ENCODE measurements at places on chromosomes 1 and 21.

DNA sequence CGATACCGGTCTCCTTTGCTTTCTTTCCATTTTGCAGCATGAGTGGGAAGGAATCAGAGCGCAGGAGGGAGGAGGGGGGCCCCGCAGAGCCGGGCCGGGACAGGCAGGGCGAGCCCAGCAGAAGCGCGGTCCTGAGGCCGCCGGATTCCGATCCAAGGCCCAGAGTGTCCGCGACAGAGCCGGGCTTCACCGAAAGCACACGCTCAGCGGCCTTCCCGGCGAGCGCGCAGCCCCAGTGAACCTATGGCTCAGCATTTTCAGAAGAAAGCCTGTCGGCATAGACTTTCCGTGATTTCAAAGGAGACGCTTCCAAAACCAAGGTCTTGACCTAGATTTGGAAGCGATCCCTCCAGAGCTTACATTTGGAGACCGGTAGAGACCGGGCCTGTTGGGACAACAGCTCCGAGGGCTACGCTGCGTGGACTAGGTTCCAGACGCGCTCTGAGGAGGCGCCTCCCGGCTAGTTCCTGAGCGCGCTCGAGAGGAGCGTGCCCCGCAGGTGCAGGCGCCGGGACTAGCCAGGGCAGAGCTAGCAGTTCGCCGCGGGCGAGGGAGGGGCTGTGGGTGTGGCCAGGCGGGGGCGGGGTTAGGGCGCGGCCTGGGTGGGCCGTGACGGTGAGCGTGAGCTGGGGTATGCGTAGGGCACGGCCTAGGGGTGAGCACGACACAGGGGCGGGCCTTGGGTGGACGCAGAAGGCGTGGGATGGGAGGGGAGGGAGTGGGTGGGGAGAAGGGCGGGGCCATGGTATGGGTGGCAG, 27.8 kb upstream of the PRSS38 start:
- DNase-seq: peak; percentile 95

GRCh38 chr1:23029337-23029736, 10.1 kb downstream of the KDM1A start:
- no peak for DNase-seq

GRCh38 chr1:226092965-226093364, 30.4 kb downstream of the H3-3A start:
- DNase-seq: no peak

GRCh38 chr1:222331765-222332164, 216.1 kb downstream of the HHIPL2 start:
- no peak for DNase-seq

- DNase-seq: no peak
Observed at GRCh38 chr1:33727310-33727709, 136.6 kb upstream of the HMGB4 start.

- DNase-seq: no peak
Observed at GRCh38 chr1:36658838-36659237, 176.1 kb upstream of the CSF3R start.

- DNase-seq: no peak
Observed at GRCh38 chr21:15539376-15539775, 190.4 kb upstream of the USP25 start.

DNA sequence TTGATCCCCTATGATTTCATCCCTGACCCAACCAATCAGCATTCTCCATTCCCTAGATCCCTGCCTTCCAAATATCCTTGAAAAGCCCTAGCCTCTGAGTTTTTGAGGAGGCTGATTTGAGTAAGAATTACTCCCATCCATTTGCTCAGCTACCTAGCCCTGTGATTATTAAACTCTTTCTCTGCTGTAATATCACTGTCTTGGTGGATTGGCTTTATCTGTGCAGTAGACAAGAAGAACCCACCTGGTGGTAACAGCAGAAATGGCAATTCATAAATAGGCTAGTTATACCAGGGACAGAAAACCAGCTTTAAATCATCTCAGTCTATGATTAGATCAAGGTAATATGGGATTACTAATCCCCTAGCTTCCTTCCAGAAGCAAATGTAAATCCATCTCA, 13.0 kb downstream of the IL20 start:
- DNase-seq: no peak

GRCh38 chr1:108142773-108143394, 57.3 kb downstream of the SLC25A24 start:
- no peak for DNase-seq

GRCh38 chr21:31730712-31731055, 1.2 kb downstream of the SCAF4 start:
- DNase-seq: no peak

DNA sequence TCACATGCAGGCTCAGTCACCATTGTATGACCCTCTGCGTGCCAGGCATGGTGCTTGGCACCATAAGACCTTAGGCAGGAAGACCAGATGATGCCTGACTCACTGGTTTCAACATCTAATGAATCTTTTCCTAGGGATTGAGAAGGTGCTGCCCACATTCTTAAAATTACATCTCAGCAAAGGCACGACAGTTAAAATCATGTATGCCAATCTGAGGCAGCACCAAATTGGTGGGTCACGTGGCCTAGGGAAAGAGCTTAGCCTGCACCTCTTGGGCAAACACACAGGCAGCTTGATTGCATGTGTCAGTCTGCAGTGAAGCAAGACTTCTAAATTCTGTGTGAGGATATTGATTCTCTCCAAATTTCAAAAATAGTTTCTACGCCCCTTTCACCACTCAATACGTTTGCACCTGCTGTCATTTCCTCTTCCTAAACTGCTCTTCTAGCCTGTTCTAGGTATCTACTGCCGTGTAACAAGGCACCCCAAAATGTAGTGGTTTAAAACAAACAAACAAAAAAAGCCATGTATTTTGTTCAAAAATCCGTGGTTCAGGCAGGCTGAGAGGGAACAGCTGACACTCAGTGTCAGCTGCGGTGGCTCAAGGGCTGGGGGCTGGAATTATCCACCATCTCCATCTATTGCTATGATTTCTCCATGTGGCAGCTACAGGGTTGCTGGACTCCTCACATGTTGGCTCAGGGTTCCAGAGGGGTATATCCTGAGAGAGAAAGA, 160.2 kb upstream of the FGGY start:
- no peak for DNase-seq

DNA sequence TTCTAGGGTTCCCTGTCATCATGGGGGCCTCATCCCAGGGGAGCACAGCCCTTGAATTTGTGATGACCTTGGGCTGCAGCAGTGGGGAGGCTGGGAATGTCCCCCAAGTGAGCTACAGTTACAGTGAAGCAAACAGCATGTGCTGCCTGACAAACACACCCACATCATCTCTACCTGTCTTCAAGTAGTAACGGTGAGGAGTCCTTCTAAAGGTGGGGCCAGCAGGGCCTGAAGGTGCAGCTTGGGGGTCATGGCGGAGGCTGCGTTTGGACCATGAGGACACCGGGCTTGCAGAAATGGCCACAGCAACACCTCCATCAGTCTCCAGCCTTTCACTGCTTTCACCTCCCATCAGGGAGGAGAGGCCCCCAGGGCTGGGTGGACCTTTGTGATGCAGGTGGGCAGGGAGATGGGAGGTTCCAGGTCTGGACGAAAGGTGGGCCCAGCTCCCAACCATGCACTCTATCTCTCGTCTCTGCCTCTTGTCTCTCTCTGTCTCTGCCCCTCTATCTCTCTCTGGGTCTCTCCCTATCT, 55.7 kb downstream of the WNT9A start:
- no peak for DNase-seq

- no peak for DNase-seq
Observed at GRCh38 chr1:116722016-116722838, 32.0 kb upstream of the CD2 start.

DNA sequence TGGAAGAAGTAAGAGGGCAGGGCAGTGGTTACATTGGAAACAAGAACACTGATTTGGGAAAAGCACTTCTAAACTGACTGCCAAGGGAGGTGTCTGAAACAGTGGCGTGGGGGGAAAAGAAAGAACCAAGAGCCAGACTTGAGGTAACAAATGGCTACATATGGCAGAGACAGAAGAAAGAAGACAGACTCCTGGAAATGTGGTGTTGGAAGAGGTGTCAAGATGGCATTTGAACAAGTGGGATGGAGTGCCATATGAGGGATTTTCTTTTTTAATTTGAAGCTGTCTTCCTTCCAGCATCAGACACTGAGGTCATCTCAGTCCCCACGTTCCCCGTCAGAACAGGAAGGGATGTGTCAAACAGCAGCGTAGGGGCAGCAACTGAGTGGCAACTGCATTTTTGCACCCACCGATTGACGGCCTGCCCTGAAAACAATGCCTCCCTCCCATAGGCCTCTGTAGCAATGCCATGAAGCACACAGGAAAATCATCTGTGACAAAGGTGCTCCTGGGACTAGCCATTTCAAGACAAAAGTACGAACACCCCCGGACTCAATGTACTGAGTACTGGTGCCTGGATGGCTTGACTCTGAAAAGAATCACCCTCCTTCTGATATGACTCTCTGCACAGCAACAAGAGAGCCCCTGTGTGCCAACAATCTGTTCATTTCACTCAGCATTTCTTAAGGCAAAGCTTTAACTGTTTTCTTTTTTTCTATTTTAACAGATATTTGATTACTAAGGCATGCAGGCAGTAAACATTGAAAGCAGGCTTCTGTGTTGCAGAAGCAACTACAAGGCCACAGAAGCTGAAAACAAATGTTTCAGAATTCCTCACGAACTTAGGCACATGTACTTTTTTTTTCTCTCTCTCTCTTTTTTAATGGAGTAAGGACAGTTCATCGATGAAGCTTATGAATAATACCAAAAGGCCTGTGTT, 37.0 kb downstream of the LPAR3 start:
- no peak for DNase-seq

- no peak for DNase-seq
Observed at GRCh38 chr1:236980673-236981072, 23.6 kb downstream of the MT1HL1 start.

DNA sequence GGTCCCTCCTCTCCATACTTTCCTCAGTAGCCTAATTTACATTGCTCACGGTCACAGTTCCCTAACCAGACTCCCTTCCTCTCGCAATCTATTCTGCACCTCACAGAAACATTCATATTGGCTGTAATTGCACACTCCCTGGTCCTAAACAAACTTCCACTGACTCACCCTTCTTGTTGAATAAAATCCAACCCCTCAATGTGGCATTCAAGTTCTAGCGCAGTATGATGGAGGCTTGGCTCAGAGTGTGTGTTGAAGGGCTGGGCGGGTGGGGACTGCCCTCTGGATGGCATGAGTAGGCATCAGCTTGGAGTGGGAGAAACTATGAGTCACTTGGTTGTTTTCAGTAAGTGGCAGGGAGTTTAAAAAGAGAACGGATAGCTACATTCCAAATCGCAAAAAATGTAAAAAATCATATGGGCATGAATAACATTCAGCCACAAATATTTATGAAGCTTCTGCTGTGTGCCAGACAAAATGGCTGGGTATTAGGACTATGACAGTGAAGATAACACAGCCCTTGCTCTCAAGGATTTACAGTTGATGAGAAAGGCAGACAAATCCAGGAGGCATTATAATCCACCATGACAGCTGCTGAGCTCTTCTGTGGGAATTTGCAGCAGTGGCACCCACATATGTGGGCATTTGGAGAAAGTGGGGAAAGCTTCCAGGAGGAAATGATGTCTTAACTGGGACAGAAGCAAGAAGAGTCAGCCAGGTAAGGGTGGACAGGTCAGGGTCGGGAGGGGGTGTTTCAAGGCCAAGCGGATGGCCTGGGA, 42.2 kb upstream of the LYST start:
- no peak for DNase-seq

DNA sequence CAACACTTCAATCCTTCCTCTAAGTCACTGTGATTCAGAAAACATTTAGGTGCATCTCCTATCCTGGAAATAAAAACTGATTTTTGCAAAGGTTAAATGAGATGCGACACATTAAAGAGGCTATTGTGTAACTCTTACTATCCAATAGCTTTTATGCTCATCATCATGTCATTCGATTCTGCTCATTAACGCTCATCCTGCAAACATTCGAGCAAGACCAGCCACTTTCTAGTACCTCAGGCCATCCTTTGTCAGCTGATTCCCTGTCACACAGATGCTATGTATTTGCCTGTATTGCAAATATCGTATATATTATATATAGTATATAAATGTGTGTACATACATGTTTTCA, 131.6 kb downstream of the TLR5 start:
- no peak for DNase-seq

- DNase-seq: no peak
Observed at GRCh38 chr21:31804008-31804394, 68.8 kb upstream of the HUNK start.

GRCh38 chr1:201473296-201473695, 4.3 kb upstream of the PHLDA3 start:
- no peak for DNase-seq

- no peak for DNase-seq
Observed at GRCh38 chr1:159473335-159473734, 33.8 kb downstream of the OR10J1 start.

- DNase-seq: no peak
Observed at GRCh38 chr1:219650880-219651279, 38.0 kb upstream of the ZC3H11B start.

DNA sequence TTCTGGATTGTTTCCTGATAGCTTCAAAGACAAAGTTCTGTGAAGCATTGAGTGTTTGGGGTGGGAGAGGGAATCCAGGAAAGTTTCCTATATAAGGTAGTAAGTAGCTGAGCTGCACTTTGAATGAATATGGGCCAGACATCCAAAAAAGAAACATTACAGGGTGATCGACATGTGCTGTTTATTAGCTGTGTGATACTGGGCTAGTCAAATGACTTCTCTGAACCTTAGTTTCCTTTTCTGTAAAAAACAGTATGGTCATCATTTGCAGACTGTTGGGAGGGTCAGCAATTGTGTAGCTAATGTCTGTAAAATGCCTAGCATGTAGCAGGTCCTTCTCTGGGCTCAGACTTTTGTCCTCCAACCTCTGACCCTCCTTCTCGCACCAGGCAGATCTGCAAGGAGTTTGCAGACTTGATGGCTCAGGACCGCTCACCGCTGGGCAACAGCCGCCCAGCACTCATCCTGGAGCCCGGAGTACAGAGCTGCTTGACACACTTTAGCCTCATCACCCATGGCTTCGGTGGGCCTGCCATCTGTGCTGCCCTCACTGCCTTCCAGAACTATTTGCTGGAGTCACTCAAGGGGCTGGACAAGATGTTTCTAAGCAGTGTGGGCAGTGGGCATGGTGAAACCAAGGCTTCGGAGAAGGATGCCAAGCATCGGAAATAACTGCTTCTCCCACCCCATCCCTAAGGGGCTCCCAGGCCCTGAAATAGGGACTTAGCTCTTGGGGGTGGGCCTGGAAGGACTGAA, 21.1 kb downstream of the TFAP2E start:
- no peak for DNase-seq

- DNase-seq: no peak
Observed at GRCh38 chr1:227887697-227888403, 59.9 kb downstream of the WNT9A start.

- no peak for DNase-seq
Observed at GRCh38 chr1:11788549-11789053, 17.2 kb downstream of the MTHFR start.

DNA sequence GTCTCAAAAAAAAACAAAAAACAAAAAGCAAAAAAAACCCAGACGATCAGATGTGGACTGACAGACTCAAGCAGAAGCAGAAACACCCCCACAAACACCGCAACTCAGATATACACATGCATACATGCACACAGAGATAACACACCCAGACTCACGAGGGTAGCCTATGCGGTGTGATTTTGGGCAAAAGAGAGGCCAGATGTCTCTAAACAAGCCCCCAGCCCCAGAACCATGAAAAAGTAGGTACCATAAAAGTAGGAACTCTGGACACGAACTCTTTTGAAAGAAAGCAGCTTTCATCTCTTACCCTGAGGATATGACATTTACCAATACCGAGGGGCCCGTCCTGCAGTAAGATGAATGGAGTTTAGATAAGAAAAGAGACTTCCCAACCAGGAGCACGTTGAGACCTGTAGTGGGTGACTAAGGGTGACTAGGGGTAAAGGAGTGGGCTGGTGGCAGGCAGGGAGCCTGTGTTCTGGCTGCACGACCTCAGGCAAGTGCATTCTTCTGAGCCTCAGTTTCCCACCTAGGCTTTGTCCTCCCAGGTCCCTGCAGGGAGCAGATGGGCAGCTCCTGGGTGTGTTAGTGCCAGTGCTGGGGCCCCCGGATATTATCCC, 1.5 kb upstream of the TINAGL1 start:
- DNase-seq: no peak
